AG20443 (cell line): ENCODE measurements at places on chromosomes 11 and 22.
A peak's percentile ranks its signal among the peaks of the same experiment; 100 is the strongest.

GRCh38 chr11:12687740-12688139 is 13.5 kb downstream of the TEAD1 start:
- no peak for DNase-seq

DNA sequence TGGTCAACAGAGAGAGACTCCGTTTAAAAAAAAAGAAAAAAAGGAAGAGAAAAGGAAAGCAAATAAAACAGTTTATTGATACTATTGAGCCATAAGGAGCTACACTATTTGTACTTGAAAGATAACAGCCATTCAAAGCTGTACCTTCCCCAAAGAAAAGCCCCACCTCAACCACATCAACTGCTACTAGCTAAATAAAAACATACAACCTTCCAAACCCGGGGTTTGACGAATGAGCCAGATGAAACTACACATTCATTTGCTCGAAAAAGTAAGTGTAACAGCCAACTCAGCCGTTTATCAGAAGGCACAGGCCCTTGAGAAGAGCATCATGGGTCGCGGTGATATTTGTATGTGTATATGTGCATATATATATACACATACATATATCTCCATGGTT is 78.4 kb downstream of the SIK3 start:
- DNase-seq: no peak

- DNase-seq: no peak
Measured at GRCh38 chr11:128289048-128289447, 298.3 kb downstream of the ETS1 start.

DNA sequence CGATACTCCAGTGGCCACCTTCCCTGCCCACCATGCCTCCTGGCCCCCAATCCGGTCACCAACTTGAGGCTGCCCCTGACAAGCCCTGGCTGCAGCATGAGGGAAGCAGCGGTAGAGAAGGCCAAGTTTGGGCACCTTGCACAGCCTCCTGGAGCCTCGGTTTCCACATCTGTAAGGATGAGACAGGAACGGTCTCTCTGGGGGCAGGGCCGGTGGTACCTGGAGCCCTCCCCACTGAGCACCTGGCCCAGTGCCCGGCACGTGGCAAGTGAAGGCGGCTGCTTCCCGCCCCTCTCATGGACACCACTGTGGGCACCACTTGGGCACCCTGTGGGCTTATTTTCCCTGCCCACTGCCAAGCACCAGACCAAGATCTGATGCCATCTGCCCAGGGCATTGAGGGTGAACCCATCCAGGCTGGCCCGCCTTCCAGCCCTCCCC is 77.8 kb downstream of the CDKN1C start:
- no peak for DNase-seq

- DNase-seq: no peak
Measured at GRCh38 chr11:2118677-2119076, 20.5 kb downstream of the IGF2 start.

GRCh38 chr22:46602025-46602424 is 18.2 kb upstream of the GRAMD4 start:
- no peak for DNase-seq

DNA sequence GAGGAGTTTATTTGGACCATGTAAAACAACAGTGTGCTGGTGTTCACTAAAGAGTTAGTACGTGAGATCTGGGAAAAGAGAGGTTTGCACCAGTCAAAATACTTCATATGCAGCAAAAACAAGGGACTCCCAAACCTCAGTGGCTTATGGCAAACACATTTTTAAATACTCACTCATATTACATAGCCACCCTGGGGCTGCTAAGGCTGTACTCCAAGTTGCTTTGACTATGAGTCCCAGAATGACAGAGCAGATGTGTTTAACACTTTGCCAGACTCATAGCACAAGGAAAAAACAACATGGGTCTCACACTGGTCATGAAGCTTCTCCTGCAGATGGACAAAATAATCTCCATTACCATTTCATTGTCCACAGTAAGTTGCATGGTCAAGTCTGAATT is 202.8 kb upstream of the GRIA4 start:
- no peak for DNase-seq

GRCh38 chr11:75189911-75190310 is 39.0 kb downstream of the SLCO2B1 start:
- DNase-seq: no peak

GRCh38 chr22:24424001-24424900 is 3.1 kb upstream of the ADORA2A start:
- no peak for DNase-seq

GRCh38 chr22:40436505-40437431 is 66.4 kb downstream of the SGSM3 start:
- peak; percentile 47 for DNase-seq

DNA sequence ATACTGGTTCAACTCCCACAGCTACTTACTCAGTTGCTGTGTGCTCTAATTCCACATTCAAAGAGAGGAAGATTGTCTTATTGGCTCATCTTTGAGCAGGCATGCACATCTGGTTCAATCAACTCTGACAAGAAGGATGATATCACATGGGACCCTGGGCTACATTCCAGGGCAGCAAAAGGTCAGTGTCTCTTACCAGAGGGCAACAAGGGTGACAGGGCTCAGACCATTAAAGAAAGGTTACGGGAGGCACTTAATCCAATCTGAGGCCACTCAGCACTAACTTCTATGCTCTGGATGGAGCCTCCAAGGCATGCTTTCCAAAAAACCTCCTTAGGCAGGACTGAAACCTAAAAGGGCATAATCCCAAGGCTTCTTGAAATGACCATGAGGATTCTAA is 549.4 kb upstream of the API5 start:
- DNase-seq: no peak

GRCh38 chr22:24466716-24467328 is 28.3 kb upstream of the UPB1 start:
- peak; percentile 50 for DNase-seq

GRCh38 chr11:113332023-113332422 is 17.6 kb downstream of the TTC12 start:
- no peak for DNase-seq

DNA sequence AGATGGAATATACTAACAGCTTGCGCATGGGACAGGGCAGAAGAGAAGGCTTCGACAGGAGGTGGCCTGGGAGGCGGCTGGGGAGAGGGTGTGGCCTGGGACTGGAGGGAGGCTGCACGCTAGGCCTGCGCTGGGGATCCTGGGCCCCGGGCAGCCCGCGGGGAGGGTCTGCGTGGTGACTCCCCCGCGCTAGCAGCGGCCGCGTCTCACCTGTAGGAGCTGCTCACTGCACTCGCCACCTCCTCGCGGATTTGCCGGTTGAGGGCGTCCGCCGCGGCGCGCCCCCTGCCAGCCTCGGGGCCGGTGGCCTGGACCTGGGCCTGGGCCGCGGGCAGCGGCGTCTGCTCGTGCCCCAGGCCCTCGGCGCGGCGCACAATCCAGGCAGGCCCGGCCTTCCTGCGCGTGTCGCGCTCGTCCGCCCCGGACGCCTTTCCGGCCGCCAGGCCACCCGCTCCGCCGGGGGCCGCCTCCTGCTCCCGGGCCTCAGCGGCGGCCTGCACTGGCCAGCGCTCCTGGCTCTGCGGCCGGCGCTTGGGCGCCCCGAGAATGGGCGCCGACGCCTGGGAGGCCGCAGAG is 1.5 kb downstream of the MAP6 start:
- DNase-seq: peak; percentile 65

DNA sequence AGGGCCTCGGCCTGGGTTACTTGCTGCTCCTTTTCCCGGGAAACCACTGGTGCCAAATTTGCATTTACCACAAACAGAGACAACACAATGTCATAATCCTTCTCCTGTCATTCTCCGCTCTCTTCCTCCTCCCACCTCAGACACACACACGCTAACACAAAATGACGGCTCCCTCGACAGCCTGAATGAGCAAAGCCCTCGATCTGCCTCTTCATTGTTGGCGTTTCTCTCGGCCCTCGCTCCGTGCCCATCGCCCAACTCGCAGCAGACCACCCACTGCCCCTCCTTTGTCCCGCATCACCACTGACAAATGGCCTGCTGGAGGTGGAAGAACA is 12.5 kb upstream of the TCF20 start:
- DNase-seq: no peak

GRCh38 chr22:30196880-30197336 is 49.7 kb downstream of the LIF start:
- no peak for DNase-seq

GRCh38 chr11:47359586-47359985 is 7.1 kb upstream of the MYBPC3 start:
- no peak for DNase-seq

GRCh38 chr11:58861533-58861932 is 17.0 kb upstream of the GLYATL2 start:
- DNase-seq: no peak

- DNase-seq: no peak
Measured at GRCh38 chr22:43147821-43148220, 3.5 kb upstream of the TSPO start.

DNA sequence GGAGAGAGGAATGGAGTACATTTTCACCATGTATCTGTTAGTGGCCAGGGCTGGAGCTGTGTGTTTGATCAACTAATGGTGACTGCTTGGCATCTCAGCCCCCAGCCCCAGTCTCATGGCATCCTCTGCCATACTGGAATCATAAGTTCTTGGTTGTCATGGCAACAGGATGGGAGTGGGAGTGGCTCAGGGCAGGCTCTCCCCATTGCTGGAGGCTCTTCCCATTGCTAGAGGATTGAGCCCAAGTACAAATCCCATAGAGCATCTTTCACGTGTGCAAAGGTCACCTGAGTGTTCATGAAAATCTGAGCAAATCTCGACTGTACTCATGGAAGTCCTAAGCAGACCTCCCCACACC is 14.9 kb downstream of the DNAJB13 start:
- DNase-seq: no peak

- peak; percentile 19 for DNase-seq
Measured at GRCh38 chr11:35116762-35117640, 22.0 kb upstream of the CD44 start.

DNA sequence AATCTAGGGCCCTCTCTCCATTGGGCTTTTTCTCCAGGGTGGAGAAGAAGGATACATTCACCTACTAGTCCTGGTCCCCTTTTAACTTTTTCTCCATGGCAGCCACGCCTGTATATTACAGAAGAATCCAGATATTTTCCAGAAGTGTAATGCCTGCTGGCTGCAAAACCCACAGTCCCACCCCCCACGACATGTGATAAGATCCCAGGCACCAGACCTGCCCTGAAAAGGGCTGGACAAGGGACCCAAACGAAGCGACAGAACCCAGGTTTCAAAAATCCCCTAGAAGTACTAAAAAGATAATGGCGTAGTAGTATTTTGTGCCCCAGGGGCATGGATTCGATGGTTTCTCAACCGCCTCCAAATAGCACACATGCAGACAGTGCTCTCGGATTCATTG is 2.8 kb downstream of the WT1 start:
- no peak for DNase-seq

GRCh38 chr11:64649291-64649697 is 58.3 kb downstream of the SLC22A12 start:
- no peak for DNase-seq

DNA sequence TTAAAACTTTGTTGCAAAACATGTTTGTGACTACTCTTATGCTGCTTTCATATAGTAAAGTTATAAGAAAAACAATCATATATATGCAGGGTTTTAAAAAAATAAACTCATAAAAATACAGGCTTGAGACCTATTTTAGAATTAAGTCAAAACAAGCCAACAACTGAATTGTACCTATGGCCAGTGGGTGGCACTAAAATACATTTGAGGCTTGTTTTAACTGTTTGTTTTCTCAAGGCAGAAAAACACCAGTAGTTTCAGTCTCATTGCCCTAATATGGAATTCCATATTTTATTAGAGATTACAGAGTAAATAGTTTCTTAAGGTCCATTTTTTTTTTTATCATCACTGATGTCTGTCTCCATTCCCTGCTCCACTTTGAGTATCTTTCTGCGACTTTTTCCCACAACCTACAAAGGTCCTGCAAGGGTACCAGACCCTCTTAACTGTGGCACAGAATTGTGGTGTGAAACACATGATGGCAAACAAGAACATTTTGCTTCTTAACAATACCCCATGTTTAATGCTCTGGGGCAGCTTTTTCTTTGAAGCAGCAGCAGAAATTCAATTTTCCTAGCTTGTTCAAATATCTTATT is 8.5 kb upstream of the CCDC89 start:
- peak; percentile 39 for DNase-seq

- DNase-seq: no peak
Measured at GRCh38 chr11:45444796-45445195, 158.7 kb upstream of the SYT13 start.

DNA sequence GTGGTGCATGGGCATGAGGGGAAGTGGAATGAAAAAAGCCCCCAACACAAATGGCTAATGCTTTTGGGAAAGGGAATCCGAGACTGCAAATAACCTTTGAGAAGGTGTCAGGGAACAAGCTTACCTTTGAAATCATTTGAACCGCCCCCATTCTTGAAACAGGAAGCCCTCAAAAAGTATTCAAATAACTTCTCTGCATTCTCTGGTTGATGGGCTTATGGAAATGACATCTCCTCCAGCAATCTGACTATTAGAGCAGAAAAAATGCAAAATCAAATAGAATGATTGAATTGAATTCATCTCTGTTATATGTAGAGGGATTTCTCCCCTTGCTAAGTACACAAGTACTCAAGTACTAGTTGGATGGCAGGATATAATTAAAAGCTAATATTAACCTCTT is 409.9 kb downstream of the TMEM135 start:
- DNase-seq: no peak

GRCh38 chr22:23106344-23106743 is 35.4 kb downstream of the RSPH14 start:
- DNase-seq: no peak

- DNase-seq: no peak
Measured at GRCh38 chr11:130672911-130673310, 224.5 kb downstream of the ADAMTS15 start.

DNA sequence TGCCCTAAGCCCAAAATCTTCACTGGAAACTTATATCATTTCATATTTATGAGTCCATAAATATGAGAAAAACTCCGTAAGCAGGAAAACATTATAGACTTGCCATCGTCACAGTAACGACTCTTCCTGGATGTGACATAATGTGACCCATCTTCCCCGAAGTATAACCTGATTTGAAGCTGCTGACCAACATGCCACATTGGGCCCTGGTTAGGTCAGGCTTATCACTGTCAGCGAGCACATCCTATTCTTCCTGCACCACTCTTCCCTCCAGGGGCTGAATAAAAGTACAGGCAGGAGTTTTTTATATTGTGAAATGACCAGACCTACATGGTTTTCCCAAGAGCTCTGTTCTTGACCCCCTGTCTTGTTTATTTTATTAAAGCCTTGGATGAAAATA is 12.1 kb upstream of the BLID start:
- DNase-seq: no peak

- no peak for DNase-seq
Measured at GRCh38 chr11:13333456-13333957, 55.9 kb downstream of the BMAL1 start.

DNA sequence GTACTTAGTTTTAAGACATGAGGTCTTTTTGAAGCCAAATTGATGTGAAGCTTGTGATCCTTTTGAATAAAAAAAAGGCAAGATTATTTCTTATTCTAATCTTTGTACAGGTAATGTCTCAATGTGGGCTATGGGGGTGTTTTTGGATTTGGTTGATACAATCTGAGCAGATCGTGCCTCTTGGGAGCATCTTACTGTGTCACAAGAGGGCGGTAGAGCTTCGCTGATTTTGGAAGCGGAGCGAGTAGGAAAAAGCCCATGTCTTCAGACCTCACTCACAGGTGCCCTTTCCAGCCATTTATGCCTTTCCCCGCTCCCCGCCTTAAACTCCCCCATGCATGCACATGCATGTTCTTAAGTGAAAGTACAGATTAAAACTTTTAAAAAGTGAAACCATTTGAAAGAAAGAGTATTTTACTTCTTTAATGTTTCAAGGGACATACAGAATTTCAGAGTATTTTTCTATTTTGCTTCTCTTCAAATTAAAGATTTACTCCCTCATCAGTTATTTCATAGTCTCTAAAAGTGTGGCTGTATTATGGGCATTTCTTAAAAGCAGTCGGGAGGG is 18.8 kb downstream of the DDX25 start:
- peak; percentile 83 for DNase-seq

- DNase-seq: no peak
Measured at GRCh38 chr11:47376107-47376524, 2.2 kb downstream of the SPI1 start.
